ENCODE measurements at places on chromosomes 2 and 18.

DNA sequence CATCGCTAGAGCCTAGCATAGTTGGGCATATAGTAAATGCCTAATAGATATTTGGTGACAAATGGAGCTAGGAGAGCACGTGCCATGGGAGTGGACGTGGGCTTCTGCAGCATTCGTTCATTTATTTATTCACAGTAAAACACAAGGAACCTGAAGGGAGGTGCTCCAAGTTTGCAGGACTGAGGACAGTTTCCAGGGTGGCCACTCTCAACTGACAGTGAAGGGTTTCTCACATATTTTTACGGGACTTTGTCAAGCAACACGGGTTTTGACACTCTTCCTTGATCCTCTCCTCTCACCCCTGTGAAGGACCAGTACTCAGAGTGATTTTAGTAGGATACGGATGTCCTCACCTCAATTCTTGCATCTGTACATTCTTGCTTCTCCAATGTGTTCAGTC lies 135.0 kb upstream of the TTC39C start:
- DNase-seq = no peak

- peak; percentile 65 for DNase-seq
Observed at GRCh38 chr2:198706476-198707082, 751.2 kb downstream of the SATB2 start.

- peak; percentile 85 for DNase-seq
Observed at GRCh38 chr18:519019-519879, 18.7 kb upstream of the COLEC12 start.

DNA sequence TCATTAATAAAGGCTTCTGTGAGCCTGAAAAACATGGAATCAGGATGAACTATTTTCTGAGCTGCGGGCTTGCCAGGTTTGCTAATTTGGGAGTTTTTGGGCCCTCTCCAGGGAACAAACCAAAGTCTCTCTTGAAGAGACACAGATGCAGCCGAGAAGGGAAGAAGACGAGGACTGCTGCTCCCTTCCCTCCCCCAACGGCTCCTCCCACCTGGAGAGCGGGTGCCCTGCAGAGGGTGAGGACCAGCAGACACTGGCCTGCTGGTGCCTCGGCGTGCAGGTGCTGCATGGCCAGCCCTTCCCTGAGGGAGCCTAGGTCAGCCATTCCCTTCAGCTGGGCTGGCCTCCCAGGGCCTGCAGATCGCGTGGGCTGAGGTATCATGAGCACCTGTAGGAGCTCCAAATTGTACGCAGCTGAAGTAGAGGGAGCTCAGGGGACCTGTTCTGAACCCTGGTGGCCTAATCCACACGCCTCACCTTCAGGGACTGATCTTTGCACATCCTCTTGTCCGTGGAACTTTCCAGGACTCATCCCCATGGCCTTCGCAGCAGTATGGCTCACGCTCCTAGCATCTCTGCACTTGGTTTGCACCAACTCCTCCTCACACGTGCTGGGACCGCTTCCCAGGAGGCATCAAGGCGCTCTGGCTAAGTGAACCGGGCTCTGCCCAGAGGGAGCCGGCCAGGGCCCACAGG lies 19.5 kb downstream of the EMX1 start:
- DNase-seq = no peak

GRCh38 chr2:190202604-190203003 lies 117.0 kb downstream of the HIBCH start:
- DNase-seq = no peak

GRCh38 chr2:118806797-118807667 lies 40.4 kb downstream of the EN1 start:
- peak; percentile 30 for DNase-seq

DNA sequence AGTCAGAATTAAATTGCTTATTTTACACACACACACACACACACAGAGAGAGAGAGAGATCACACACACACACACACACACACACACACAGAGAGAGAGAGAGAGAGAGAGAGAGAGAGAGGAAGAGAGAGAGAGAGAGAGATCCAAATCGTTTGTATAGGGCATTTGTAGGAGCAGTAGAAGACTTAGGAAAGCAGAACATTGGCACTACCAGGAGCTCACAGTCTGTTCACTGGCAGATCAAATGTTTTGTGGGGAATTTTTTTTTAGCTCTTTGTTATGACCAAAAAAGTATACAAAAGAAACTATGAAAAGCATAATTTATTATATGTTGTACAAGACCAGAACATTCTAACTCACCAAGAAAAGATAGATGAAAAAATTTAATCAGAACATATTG lies 81.8 kb downstream of the MBD5 start:
- no peak for DNase-seq

GRCh38 chr2:38185012-38185491 lies 109.1 kb upstream of the CYP1B1 start:
- DNase-seq = peak; percentile 64

DNA sequence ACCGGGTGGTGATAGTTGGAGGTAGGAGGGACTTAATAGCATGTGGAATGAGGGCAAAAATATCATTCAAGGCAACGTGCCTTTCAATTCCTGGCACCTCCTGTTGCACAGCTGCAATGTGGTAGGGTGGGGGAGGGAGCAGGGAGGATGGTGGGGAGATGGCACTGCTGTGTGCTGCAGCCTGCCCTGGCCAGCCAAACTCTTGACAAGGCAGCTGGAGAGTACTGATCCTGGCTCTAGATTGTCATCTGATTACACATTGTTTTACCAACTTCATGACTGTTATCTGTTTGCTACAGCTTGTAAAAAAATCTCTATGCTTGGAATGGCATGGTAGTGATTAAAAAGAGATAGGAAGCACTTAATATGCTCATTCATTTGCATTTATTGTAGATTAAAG lies 47.7 kb downstream of the PLCL1 start:
- DNase-seq = no peak

- DNase-seq = peak; percentile 70
Observed at GRCh38 chr18:69109686-69110085, 291.0 kb upstream of the DOK6 start.

GRCh38 chr2:88880441-88880953 lies 189.0 kb downstream of the RPIA start:
- peak; percentile 36 for DNase-seq

DNA sequence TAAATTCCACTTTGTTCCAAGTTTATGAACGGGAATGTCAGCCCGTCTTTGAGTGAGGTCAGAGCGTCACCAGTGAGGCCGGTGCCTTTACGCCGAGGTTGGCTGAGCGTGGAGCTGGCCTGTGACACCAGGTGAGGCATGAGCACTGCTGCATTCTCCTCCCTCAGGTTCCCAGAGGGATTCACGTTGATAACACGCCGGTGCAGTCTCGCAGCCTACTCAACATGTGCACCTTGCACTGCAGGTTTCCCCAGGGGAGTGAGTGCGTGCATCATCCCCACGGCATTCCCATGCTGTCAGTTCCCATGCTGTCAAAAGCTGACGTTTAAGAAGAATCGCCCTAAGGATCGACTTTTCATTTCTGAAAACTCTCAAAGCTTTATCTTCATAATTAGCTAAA lies 213.3 kb downstream of the LDLRAD4 start:
- DNase-seq = no peak

GRCh38 chr2:94986392-94986963 lies 39.0 kb upstream of the MAL start:
- peak; percentile 35 for DNase-seq

GRCh38 chr2:144515696-144516410 lies 4.1 kb downstream of the ZEB2 start:
- DNase-seq = peak; percentile 67

- no peak for DNase-seq
Observed at GRCh38 chr2:79191081-79191480, 31.5 kb upstream of the REG3A start.

GRCh38 chr18:74084184-74084855 lies 63.3 kb downstream of the FBXO15 start:
- DNase-seq = no peak

DNA sequence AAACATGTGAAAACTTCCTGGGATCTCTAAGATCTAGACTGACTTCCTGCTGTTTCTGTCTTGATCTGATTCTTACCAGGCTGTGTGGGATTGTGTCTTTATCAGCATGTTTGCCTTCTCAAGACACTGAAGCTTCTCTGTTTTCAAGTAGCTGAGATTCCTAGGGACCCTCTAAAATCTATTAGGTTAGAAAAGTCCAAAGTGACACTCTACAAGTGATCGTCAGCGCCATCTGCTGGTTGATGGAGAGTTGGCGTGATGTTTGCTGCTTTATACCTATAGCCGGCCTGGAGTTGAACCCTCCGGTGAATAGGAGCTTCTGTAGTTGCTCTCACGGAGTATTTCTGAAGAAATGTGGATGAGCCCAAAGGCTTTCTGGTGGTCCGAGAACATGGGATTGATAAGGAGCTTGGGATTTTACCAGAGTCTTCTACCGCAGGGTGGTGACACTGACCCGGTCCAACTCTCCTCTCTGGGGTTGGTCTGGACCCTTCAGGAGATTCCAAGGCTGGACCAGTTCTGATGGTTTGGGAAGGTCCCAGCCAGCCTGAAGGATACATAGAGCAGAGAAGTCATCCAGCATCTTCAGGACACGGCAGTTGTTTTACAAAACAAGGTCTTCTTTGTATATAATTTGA lies 96.0 kb upstream of the TTC39C start:
- peak; percentile 57 for DNase-seq

DNA sequence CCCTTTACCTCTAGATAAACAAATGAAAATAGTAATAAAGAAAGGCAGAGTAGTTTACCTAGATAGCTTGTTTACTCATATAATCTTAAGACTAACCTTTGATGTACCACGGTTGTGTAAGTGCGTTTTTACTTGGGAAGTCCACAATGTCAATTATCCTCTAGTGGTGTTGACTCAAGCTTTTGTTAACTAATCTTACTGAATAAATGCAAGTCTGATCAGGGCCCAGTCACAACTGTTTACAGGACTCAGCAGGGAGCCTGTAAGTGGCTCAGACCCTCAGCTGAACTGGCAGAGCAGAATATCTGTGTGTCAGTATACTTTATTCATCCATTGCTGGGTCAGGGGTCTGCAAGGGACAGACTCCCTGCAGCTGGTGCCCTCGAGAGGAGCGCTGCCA lies 98.1 kb upstream of the ACAA2 start:
- DNase-seq = no peak

- no peak for DNase-seq
Observed at GRCh38 chr2:46318579-46319460, 21.6 kb downstream of the EPAS1 start.

DNA sequence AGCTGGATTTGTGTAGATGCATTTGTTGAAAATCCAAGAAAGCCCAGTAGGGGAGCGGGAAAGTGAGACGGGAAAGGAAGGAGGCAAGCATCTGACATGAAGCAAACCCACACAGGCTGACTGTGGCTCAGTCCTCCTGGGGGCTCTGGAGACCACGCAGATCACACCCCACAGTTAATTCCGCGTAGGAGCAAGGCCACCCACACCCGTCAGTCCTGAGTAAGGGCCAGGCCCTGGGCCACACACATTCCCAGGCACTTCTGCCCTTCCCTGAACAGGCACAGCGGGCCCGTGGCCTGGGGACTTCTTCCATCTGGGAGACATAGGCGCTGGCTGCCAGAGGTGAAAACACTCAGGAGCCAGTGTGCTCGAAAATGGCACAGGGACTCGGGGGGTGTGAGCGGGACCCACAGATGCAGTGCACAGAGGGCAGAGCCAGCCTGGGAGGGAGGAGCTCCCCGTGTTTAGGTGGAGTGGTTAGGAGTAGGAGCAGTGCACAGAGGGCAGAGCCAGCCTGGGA lies 19.4 kb upstream of the PRLH start:
- DNase-seq = no peak

GRCh38 chr2:12716282-12717190 lies at the start of gene TRIB2:
Gene TRIB2 (plus strand): TSS chr2:12716936. CDS start chr2:12718308, 1,372 bp downstream.
- peak; percentile 91 for DNase-seq

DNA sequence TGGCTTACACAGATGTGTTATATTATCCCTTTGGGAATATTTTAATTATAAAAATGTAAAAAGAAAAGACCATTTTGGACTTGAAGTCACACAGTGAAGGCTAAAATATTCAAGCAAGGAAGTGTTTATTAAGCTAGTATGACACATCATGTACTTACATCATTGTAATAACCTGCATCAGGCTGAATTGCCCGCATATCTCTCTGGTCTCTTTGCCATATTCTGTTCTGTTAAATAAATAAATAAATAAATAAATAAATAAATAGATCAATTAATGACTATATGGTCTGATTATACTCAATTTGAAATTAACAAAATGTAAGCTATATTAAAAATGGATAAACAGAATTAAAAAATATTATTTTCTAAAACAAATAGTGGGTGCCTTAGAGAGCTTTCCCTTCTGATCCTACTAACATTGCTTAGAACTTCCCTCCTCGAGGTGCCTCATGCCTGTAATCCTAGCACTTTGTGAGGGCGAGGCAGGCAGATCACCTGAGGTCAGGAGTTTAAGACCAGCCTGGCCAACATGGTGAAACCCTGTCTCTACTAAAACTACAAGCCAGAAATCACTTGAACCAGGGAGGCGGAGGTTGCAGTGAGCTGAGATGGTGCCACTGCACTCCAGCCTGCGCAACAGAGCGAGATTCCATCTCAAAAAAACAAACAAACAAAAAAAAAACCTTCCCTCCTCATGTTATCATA lies 42.0 kb downstream of the WDR33 start:
- DNase-seq = no peak

DNA sequence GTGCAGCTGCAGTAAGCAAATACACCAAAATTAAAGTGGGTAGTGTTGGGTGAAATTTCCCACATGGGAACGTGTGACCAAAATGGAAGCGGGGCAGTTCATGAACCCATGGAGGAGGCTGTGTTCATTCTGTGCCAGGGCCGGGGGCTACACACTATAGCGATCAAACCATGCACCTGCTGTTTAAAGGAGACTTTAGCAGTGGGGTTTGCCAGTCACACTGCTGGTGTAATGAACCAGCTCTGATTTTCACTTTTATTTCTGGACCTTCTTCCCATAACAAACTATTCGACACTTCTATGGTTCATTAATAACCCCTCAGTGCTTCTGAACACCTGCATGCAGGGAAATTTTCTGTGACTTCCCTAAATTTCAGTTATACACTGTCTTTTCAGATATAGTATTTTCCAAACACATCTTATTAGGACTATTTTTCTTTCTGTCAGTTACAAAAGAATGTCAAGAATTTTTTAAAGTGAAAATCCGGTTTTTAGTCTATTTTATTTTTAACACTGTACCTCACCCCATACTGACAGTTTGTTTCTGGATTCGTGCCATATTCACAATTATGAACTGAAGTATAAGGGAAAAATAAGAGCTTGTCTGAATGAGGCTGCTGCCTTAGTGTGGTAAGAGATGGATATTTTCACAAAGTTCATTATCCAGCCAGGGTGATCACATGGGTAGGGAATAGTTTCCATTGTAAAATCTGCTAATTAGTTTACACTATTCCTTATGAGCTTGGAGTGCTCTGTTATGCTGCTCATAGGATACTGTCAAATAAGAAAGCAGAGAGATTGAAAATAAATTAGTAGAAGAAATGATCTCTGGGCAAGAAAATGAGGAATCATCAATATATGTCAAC lies 111.3 kb upstream of the CAVIN2 start:
- no peak for DNase-seq

DNA sequence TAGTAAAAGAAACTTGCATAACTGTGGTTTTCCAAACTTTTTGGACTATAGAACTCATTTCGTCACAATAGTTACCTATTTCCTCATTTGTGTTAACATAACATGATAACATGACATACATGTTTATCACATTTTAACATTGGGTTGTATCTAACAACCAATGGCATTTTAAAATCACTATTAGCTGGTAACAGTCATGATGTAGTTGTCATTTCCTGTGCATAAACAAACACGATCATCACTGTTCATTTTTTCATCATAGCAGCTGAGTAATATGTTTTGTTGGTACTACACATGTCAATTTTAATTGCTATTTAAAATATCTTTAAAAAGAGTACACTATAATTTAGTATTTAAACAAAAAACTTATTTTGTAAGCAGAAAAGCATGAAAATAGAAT lies 402.4 kb downstream of the SATB2 start:
- no peak for DNase-seq

GRCh38 chr2:221817052-221817451 lies 244.9 kb upstream of the EPHA4 start:
- no peak for DNase-seq

- DNase-seq = peak; percentile 62
Observed at GRCh38 chr2:42195559-42195958, 26.4 kb downstream of the EML4 start.
